ENCODE measurements at places on chromosomes 6 and 20.
A peak's percentile ranks its signal among the peaks of the same experiment; 100 is the strongest.

- DNase-seq = peak; percentile 6
Measured at GRCh38 chr6:137705160-137706082, 161.6 kb upstream of the TNFAIP3 start.

GRCh38 chr6:46453741-46454316 is 37.4 kb downstream of the RCAN2 start:
- no peak for DNase-seq

GRCh38 chr6:39681674-39682121 is 43.5 kb downstream of the KIF6 start:
- DNase-seq = no peak

- DNase-seq = no peak
Measured at GRCh38 chr6:157754351-157754750, 68.7 kb upstream of the SNX9 start.

DNA sequence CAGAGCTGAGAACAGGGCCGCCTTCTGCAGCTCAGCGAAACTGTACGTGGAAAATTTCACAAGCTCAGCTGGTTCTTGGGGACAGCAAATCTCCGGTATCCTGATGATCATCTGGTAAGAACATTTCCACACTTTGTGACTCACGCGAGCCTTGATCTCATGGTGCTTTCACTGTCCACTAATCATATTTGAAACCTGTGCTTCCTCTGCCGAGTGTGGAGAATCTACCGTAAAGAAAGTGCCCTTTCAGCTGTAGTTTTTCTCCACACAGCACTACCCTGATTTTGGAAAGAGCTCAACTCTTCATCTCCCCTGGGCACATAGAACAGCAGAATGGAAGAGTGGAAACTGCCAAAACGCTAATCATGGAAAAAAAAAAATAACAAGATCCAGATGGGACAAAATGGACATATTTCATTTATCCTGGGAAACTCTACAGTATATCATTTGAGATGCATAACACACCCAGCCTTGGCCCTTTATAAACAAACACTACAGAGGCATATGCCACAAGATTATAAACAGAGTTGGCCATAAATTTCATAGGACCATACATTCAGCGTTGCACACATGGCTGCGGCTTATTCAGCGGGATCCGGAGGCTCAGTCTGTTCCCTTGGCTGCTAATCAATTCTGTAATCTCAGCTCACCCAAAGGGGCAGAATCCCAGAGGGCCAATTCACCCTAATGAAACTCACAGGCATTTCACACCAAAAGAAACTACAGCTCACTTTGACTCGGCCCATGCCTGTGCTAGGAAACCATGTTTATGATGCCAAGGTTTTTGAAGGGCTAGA is 434.5 kb downstream of the HDGFL1 start:
- DNase-seq = no peak

- no peak for DNase-seq
Measured at GRCh38 chr6:16369140-16369745, 130.9 kb downstream of the GMPR start.

DNA sequence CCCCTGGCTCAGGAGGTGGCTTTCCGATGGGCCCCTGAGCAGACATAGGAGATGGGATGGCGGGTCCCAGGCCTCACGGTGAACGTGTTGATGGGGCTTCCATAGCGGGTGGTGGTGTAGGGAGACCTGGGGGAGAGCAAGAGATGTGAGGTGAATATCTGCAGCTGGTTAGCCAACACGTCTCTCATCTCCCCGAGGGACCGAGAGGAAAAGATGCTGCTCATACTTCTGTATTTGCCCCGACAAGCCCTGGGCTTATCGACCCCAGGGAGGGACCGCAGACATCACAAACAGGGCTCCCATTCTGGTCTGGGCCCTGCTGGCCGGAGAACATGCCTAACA is 38.7 kb downstream of the C6orf132 start:
- DNase-seq = no peak

- DNase-seq = no peak
Measured at GRCh38 chr20:35791097-35791496, 19.3 kb downstream of the PHF20 start.

DNA sequence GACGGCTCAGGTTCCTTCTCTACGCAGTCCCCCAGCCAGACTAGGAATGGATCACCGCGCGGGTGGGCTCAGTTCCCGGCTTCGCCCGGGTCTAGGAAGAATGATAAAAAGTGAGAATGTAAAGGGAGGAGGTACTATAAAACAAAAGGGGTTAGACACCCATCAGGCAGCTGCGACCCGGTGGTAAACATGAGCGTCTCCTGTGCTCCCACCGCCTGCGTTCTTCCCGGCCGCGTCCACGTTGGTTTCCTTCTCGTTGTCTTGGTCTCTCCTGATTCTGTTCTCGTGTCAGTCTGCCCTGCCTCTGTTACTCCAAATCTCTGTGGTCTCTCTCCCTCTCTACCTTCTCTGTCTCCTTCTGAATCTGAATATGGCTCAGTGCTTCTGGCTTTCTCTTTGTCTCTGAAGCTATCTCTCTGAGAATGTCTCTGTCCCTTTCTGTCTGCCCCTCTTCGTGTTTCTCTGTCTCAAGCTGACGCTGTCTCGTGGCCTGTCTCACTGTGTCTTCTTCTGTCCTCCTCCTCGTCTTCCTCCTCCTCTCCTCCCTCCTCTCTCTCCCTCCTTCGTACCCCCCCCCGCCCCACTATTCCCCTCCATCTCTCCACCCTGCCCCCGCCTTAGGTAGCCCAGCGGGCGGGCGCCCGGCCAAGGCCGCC is 41.6 kb upstream of the FOXP4 start:
- DNase-seq = no peak

Measured in SHP77 (cell line).